Activated T-helper 1 cell treated with anti-CD3 and anti-CD28 coated beads, Interleukin-12 subunit alpha, Interleukin-12 subunit beta, Interleukin-2, Interleukin-4 antibody, amounts not matched to agents 30 ng/mL and 10 ng/mL and 1 ng/mL, durations not matched to agents 14 hours and 24 hours and 36 hours (primary cell): ENCODE measurements at places on chromosomes 2 and 18. TPM values are rescaled to one million over a fixed set of nuclear protein-coding genes. Genes with fewer than 3 reads are reported as not detected.

Gene NR4A2
- total RNA-seq, result 20.5 and 21.9 TPM in 2 replicates

Gene SLC38A11
- total RNA-seq, result not detected in 2 replicates

GRCh38 chr2:29012211-29012681 is 31.1 kb downstream of the TOGARAM2 start:
- peaks cover 2% of the 10 kb centered on the region for H3K36me3 ChIP-seq
- H3K4me1 ChIP-seq, result peaks cover 71% of the 10 kb centered on the region
- H3K4me3 ChIP-seq, result no peak overlapping the region
- no peak overlapping the region for H3K27ac ChIP-seq
- no peak for DNase-seq
- peaks cover 2% of the 10 kb centered on the region for H3K27me3 ChIP-seq

DNA sequence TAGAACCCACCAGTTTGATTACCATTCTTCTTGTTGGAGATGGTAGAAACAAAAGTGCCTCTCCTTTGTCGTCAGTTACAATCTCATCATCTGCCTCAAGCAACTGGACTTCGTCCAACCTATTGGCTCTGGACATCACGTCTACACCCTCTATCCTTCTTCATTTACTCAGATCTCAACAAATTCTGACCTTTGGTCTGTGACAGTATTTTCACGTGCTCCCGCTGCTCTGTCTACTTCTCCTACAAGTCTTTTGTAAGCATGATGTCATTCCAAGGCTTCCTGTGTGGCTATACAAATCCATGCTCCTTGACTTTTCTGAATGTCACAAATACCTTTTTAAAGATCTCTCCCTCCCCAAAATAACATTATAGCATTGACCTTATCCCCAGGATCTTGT is 43.0 kb upstream of the PID1 start:
- peaks cover 1% of the 10 kb centered on the region for H3K27me3 ChIP-seq
- no peaks in the 10 kb centered on the region for H3K36me3 ChIP-seq
- no peak overlapping the region for H3K27ac ChIP-seq
- DNase-seq, result no peak
- no peak overlapping the region for H3K4me3 ChIP-seq
- H3K4me1 ChIP-seq, result no peaks in the 10 kb centered on the region

DNA sequence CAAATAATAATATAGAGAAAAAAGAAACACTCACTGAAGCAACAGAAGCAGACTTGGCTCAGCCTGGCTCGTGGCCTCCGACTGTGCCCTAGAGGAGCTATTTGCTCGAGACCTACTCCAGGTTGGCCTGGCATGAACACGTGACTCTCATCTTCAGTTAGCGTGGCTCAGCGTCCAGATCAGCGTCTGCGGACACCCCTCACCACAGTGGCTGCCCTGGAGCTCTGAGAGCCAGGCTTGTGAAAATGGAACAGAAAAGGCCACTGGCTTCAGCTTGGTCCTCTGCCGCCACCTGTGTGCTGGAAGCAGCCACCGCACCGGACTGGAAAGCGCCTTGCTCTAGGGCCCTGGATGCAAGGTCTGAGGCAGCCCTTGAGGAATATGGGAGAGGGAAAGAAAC is 1184.0 kb upstream of the GYPC start:
- no peak overlapping the region for H3K27ac ChIP-seq
- H3K4me3 ChIP-seq, result no peak overlapping the region
- H3K36me3 ChIP-seq, result no peaks in the 10 kb centered on the region
- H3K27me3 ChIP-seq, result no peaks in the 10 kb centered on the region

- H3K4me1 ChIP-seq, result peaks cover 94% of the 10 kb centered on the region
- DNase-seq, result no peak
- H3K36me3 ChIP-seq, result peaks cover 7% of the 10 kb centered on the region
- no peak overlapping the region for H3K27ac ChIP-seq
- H3K27me3 ChIP-seq, result no peaks in the 10 kb centered on the region
Observed at GRCh38 chr2:54586062-54586461, 129.9 kb downstream of the SPTBN1 start.

- H3K36me3 ChIP-seq, result no peaks in the 10 kb centered on the region
- no peak overlapping the region for H3K27ac ChIP-seq
- no peak overlapping the region for H3K4me3 ChIP-seq
- DNase-seq, result no peak
Observed at GRCh38 chr2:53040536-53041229, 726.9 kb upstream of the CHAC2 start.
